ENCODE measurements at places on chromosomes 11 and 22.
A peak's percentile ranks its signal among the peaks of the same experiment; 100 is the strongest.

DNA sequence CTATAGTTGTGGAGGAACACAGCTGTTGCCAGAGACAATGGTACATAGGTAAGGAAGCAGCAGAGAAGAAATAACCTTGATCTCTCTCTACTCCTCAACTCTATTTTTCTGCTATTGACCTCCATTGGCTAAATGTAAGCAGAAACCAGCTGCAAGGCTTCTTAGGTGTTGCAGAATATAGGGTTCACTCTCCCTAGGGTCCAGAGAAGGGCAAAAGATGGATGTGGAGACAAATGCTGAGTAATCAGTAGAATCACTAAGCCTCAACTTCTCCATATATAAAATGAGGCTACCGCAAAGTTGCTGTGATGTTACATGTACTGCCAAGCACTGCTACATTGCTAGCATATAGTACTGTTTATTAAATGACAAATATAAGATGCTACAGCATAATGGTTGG, 120.6 kb downstream of the PDE3B start:
- no peak for DNase-seq

DNA sequence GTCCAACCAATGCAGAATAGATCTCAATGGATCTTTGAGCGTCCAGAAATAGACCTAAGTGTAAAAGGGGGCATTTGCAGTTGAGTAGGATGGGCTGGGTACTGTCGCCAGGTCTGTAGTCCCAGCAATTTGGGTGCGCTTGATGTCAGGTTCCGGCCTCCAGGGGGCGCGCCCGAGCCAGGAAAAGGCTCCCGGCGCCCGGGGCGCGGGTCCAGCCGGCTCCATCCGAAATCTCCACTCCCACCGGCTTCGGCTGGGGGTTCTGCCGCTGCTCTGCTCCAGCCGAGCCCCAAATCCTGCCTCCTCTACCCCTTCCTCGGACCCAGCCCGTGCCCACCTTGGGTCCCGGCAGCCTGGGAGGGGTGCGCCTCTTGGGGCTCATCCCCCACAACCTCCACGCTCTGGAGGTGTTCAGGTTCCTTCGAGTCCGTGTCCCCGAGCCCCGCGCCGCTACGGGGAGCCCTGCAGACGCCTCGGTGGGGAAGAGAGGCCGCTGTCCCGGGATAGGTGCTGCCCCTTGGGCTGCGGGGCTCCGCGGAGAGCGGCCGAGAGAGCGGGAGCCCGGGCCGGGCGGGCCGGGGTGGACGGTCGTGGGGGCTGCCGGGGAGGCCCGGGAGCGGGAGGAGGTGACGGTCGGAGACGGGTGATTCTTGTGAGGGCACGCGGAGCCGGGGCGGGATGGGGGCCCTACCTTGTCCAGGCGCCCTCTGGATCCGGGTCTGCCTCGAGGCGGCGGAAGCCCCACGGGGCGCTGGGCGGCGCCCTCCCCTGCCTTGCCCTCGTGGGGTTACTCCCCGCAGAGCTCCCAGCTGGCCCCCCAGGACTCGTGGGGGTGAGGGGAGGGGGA, 13.0 kb upstream of the CYB5R3 start:
- DNase-seq, result peak; percentile 69

DNA sequence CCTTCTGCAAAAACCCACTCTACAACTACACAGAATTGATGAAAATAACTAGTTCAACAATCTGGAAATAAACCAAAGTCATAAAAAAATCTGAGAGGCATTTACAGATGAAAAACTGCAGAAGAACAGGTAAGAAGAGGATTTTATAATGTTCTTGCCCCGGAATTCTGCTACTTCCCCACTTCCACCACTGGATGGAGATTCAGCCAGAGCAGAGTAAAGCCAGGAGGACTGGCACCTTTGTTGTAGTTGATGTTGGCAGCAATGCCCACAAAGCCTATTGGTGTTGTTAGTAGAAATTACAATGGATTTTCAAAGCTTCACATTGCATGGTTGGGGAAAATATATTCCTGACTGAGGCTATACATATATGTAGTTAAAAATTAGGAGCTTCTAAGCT, 640.2 kb downstream of the LRRC4C start:
- no peak for DNase-seq

- no peak for DNase-seq
Measured at GRCh38 chr11:107969219-107969618, 39.5 kb upstream of the CUL5 start.

GRCh38 chr11:26018336-26018735, 313.6 kb upstream of the ANO3 start:
- no peak for DNase-seq

- peak; percentile 18 for DNase-seq
Measured at GRCh38 chr11:121282886-121283502, 9.6 kb upstream of the SC5D start.

GRCh38 chr11:6022956-6023355, 7.6 kb downstream of the OR56A1 start:
- peak; percentile 1 for DNase-seq
